ENCODE measurements at places on chromosomes 3 and 15. TPM values are rescaled to one million over a fixed set of nuclear protein-coding genes. Genes with fewer than 3 reads are reported as not detected.

UQCC5 gene
- total RNA-seq = 4.1 TPM

ISL2 gene
- total RNA-seq = not detected

LEKR1 gene
- not detected for total RNA-seq

RBP2 gene
- total RNA-seq = not detected

ARGFX gene
- total RNA-seq = not detected

Measured in uterus (tissue), 4 donors.